ENCODE measurements at places on chromosomes 11 and 22. TPM values are rescaled to one million over a fixed set of nuclear protein-coding genes. Genes with fewer than 3 reads are reported as not detected.

GRCh38 chr11:449889-450808, at the start of gene PTDSS2:
PTDSS2 (plus strand) TSS chr11:450279; CDS start chr11:450456, 177 bp downstream.
- DNase-seq, result peak; percentile 95
- H3K4me3 ChIP-seq, result peak within 1 kb of the TSS; percentile 69
- H3K27me3 ChIP-seq, result no peaks in the 10 kb centered on the region
- peaks cover 7% of the 10 kb centered on the region for H3K36me3 ChIP-seq
- peaks cover 29% of the 10 kb centered on the region for H3K4me1 ChIP-seq
- H3K27ac ChIP-seq, result peak within 1 kb of the TSS; percentile 93

DNA sequence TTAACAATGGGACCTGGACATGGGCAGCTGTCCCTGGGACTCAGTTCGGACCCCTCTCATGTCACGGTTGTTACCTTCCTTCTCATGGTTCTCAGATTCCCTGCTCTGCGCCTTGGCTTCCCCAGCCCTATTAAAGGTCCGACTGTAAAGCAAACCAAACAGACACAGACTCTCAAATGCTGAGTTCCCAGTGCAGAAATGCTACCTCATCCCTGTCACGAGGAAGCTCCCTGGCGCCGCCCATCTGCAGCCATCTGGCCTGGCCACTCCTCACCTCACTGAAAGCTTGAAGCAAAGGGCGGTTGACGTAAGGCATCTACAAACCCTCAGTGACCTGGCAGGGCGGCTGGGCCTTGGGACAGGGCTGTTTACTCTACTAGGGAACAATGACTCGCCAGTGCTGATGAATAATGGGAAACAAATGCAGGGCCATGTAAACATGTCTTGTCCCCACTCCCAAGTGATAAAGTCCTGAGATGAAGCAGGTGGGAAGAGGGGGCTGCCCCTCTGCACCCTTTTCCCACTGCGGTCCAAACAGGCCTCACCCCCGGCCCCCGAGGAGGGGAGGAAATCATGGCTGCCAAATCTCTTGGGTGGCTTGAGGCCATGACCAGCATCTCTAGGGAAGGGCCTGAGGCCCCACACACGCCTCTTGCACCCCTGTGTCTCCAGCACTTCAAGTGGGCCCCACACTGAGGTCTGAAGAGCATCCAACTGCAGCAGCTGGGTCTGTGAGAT, 49.3 kb downstream of the SCUBE1 start:
- H3K36me3 ChIP-seq, result no peaks in the 10 kb centered on the region
- DNase-seq, result no peak
- H3K27me3 ChIP-seq, result no peaks in the 10 kb centered on the region
- H3K4me1 ChIP-seq, result no peaks in the 10 kb centered on the region
- no peak overlapping the region for H3K4me3 ChIP-seq

SHISAL1 gene
- not detected for total RNA-seq

MORC2 gene
- total RNA-seq, result 26.4 TPM

DNA sequence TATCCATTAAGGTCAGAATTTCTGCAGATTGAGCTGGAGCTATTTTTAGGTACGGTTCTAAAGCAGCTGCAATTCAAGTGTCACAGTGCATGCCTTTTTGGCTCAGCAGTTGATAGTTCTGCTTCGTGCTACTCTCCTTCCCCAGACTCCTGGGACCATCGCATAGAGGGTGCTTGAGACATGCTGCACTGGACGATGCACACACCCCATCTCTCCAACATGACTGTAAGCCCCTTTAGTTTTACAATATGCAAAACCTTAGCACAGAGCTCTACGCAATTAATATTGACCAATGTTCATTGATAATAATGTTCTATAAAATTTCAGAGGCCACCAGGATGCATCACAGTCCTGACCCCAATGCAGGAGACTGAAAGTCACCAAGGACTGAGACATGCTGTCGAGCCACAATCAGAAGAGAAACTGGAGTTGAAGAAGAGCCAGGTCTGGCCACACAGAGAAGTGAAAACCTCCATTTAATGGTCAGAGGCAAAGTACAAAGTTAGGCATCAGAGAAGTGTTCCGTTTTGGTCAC, 120.9 kb upstream of the ZC3H12C start:
- H3K27me3 ChIP-seq, result peaks cover 20% of the 10 kb centered on the region
- H3K27ac ChIP-seq, result no peak overlapping the region
- no peak overlapping the region for H3K4me3 ChIP-seq
- H3K4me1 ChIP-seq, result peaks cover 29% of the 10 kb centered on the region

APOL3 gene
- total RNA-seq, result 107 TPM

CCDC82 gene
- 34.1 TPM for total RNA-seq

DNA sequence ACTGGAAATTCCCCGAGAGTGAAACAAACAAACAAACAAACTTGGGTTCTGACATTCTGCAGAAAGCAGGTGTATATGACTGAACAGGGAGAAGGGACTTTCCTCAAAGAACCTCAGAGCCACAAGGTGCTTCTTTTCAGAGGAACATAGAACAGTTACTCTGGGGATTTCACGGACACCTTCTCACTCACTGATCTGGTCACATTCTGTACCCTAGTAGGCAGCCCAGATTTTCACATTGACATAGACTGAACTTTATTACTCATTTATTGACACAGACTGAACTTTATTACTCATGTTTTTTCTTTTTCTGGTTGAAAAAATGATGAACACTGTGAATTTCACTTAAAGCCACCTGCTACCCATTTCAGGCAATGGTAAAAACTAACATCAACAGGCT, 263.0 kb downstream of the OPCML start:
- H3K27ac ChIP-seq, result no peak overlapping the region
- H3K27me3 ChIP-seq, result no peaks in the 10 kb centered on the region
- no peak for DNase-seq
- H3K36me3 ChIP-seq, result no peaks in the 10 kb centered on the region
- no peak overlapping the region for H3K4me3 ChIP-seq

- DNase-seq, result no peak
- no peaks in the 10 kb centered on the region for H3K27me3 ChIP-seq
- H3K4me1 ChIP-seq, result no peaks in the 10 kb centered on the region
Observed at GRCh38 chr11:44747316-44747715, 20.6 kb downstream of the TSPAN18 start.

DNA sequence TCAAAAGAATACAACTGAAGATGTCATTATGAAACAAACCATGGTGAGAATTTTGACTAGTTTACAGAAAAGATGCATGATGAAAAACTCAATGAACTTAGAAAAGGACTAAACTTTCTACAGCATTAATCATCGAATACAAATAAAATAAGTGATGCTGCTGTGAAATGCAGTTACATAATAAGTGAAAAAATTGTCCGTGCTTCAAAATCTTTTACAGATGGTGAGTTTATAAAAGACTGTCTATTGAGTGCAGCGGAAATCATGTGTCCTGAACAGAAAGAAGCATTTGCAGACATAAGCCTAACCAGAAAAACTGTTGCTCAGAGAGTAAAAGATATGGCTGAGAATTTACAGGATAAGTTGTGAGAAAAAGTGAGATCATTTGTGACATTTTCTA, 33.8 kb downstream of the NEAT1 start:
- no peak overlapping the region for H3K27ac ChIP-seq
- peaks cover 4% of the 10 kb centered on the region for H3K4me1 ChIP-seq
- H3K4me3 ChIP-seq, result no peak overlapping the region
- DNase-seq, result no peak

DNA sequence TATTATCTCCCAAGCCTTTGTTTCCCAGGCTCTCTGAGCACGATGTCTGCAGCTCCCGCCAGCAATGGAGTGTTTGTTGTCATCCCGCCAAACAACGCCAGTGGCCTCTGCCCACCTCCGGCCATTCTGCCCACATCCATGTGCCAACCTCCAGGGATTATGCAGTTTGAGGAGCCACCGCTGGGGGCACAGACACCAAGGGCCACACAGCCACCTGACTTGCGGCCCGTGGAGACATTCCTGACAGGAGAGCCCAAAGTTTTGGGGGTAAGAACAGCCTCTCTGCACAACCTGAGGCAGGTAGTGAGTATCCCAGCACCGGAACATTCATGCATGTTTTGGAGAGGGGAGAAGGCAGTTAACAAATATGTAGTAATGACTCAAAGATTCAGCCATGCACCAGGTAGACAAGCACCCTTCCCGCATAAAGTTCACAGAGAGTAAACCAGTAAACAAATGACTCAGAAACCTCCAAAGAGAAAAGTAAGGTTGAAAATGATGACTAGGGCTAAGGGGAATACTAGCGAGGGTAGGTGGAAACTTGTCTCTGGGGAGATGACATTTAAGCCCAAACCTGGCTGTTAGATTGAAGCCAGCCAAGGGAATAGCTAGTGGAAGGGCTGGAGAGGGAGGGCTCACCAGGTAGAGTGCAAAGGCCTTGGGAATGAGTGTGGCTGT, 7.2 kb downstream of the MS4A15 start:
- H3K4me1 ChIP-seq, result peaks cover 30% of the 10 kb centered on the region
- no peak overlapping the region for H3K4me3 ChIP-seq
- no peaks in the 10 kb centered on the region for H3K27me3 ChIP-seq
- H3K36me3 ChIP-seq, result no peaks in the 10 kb centered on the region
- H3K27ac ChIP-seq, result no peak overlapping the region
- no peak for DNase-seq

DNA sequence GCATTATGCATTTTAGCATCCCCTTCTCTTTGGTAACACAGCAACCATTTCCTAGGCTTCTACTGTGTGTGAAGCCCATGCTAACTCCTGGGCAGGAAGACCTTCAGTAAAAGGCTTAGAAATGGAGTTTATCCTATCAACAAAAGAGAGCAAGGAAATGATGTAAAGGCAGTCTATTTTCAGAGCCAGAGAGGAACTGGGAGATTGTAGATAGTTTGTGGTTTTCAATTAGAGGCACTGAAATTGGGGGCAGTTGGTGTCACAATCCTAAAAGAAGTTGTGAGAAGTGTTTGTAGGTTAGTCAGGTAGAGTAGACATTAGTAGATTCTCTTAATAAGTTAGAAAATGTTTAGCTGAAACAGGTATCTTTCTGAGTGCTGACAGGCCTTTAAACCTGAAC, 7.1 kb downstream of the ACAD8 start:
- H3K4me3 ChIP-seq, result no peak overlapping the region
- H3K4me1 ChIP-seq, result no peaks in the 10 kb centered on the region
- no peak for DNase-seq
- peaks cover 45% of the 10 kb centered on the region for H3K36me3 ChIP-seq
- no peak overlapping the region for H3K27ac ChIP-seq

DNA sequence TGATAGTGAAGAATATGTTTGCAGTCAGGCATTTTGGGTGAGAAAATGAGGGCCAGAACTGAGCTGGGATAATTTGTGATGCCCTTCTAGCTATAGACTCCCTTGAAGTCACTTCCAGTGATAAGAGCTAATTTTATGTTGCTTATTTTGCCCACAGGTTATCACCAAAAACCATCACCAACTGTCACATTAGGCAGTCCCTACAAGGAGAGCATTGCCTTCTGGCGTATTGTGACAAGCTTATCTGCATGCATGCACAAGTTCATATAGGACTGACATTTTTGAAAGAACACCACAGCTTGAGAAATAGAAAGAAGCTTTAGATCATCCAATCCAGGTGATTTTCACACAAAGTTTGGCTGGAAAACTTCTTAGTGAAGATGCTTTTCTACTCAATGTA, 735.3 kb upstream of the RAG2 start:
- no peak overlapping the region for H3K27ac ChIP-seq
- no peaks in the 10 kb centered on the region for H3K27me3 ChIP-seq
- H3K36me3 ChIP-seq, result no peaks in the 10 kb centered on the region
- DNase-seq, result no peak
- no peaks in the 10 kb centered on the region for H3K4me1 ChIP-seq

KRTAP5-7 gene
- total RNA-seq, result 0.70 TPM

INS gene
- total RNA-seq, result not detected

DNA sequence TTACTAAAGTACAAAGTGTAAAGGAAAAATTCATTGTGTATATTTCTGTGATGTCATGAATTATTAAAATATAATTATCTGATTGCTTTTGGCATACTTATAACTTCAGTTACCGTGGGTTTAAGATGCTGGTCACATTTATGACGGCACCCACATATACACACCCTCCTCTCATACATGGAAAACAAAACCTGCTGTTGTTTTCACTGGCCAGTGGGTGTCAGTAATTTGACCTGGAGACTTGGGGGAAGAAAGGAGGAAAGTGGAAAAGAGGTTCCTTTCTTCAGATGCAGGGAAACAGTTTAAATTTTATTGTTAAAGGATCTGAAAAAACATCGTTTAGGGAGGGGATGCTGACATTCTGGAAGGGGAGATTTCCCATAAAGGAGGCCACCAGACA, 742 bp upstream of the BBOX1 start:
- no peaks in the 10 kb centered on the region for H3K36me3 ChIP-seq
- H3K4me3 ChIP-seq, result no peak overlapping the region
- no peak overlapping the region for H3K27ac ChIP-seq
- H3K4me1 ChIP-seq, result no peaks in the 10 kb centered on the region
- no peak for DNase-seq

FGF4 gene
- not detected for total RNA-seq

- peaks cover 5% of the 10 kb centered on the region for H3K27me3 ChIP-seq
- H3K27ac ChIP-seq, result no peak overlapping the region
- no peak overlapping the region for H3K4me3 ChIP-seq
- H3K4me1 ChIP-seq, result no peaks in the 10 kb centered on the region
- DNase-seq, result no peak
Observed at GRCh38 chr11:43498561-43498960, 139.8 kb downstream of the TTC17 start.

GRCh38 chr11:44978961-44979331, 28.3 kb upstream of the TP53I11 start:
- no peak overlapping the region for H3K4me3 ChIP-seq
- DNase-seq, result no peak
- no peaks in the 10 kb centered on the region for H3K36me3 ChIP-seq
- H3K27me3 ChIP-seq, result peaks cover 13% of the 10 kb centered on the region
- peaks cover 21% of the 10 kb centered on the region for H3K4me1 ChIP-seq

CALCB gene
- total RNA-seq, result 1.8 TPM

GRCh38 chr22:24337894-24338645, 67.4 kb downstream of the SPECC1L start:
- peaks cover 8% of the 10 kb centered on the region for H3K36me3 ChIP-seq
- H3K4me1 ChIP-seq, result no peaks in the 10 kb centered on the region
- H3K4me3 ChIP-seq, result no peak overlapping the region
- H3K27me3 ChIP-seq, result no peaks in the 10 kb centered on the region
- no peak for DNase-seq

SCGB1A1 gene
- total RNA-seq, result not detected

DNA sequence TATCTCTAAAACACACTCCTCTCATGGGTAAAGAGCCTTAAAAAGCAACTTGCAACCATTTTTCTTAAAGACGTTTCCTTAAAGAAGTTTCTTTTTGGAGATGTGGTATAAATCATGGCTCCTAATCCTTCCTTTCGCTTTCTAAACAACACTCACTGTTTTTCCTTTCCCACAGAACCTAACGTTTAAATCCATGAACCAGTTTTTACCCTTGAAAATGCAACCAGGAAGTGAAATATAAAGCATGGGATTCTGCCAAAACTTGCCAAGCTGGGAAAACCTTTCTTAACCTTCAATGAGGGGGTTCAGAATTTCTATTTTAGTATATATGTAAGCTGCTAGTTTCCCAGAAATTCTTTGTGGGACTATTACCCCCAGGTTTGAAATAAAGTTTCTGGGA, 8.6 kb downstream of the PLEKHA7 start:
- H3K27ac ChIP-seq, result no peak overlapping the region
- DNase-seq, result no peak
- no peaks in the 10 kb centered on the region for H3K27me3 ChIP-seq
- H3K36me3 ChIP-seq, result no peaks in the 10 kb centered on the region
- no peaks in the 10 kb centered on the region for H3K4me1 ChIP-seq
- H3K4me3 ChIP-seq, result no peak overlapping the region

All from B cell (primary cell).